ENCODE measurements at places on chromosomes 16 and 17. TPM values are rescaled to one million over a fixed set of nuclear protein-coding genes. Genes with fewer than 3 reads are reported as not detected.

The ACSM2A gene
- total RNA-seq: 21.7 TPM

The TMEM114 gene
- not detected for total RNA-seq

The ABCC12 gene
- not detected for total RNA-seq

The ELMO3 gene
- 20.1 TPM for total RNA-seq

The TAC4 gene
- total RNA-seq: not detected

The HOXB7 gene
- total RNA-seq: 23.2 TPM

The SEZ6L2 gene
- total RNA-seq: 9.2 TPM

The HCRT gene
- total RNA-seq: not detected
